ENCODE measurements at places on chromosomes 2 and 18.

GRCh38 chr2:99085421-99085820, 56.1 kb upstream of the C2orf15 start:
- DNase-seq: no peak

GRCh38 chr2:240781471-240782220, 38.4 kb downstream of the KIF1A start:
- no peak for DNase-seq

- no peak for DNase-seq
Measured at GRCh38 chr2:65370387-65371073, 61.9 kb downstream of the SPRED2 start.

DNA sequence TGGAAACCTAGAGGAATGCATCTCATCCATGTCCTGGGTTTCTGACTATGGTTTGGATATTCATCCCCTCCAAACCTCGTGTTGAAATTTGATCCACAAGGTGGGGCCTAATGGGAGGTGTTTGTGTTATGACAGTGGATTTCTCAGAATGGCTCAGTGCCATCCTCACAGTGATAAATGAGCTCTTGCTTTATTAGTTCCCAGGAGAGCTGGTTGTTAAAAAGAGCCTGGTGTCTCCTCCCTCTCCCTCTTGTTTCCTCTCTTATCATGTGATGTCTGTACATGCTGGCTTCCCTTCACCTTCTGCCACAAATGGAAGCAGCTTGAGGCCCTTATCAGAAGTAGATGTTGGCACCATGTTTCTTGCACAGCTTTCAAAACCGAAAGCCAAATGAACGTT, 424.3 kb downstream of the DCC start:
- DNase-seq: no peak
